ENCODE measurements at places on chromosomes 7 and 10. TPM values are rescaled to one million over a fixed set of nuclear protein-coding genes. Genes with fewer than 3 reads are reported as not detected.

CLDN3 gene
- total RNA-seq = not detected

NMT2 gene
- total RNA-seq = 25.6 TPM

TMEM184A gene
- total RNA-seq = 0.44 TPM

ACSM6 gene
- not detected for total RNA-seq

INHBA gene
- 186 TPM for total RNA-seq

SP8 gene
- total RNA-seq = not detected

LIPM gene
- not detected for total RNA-seq

DGKB gene
- total RNA-seq = not detected

CHST3 gene
- total RNA-seq = 26.8 TPM

SRGN gene
- total RNA-seq = 29.1 TPM

FBXW4 gene
- total RNA-seq = 42.4 TPM

KLLN gene
- 0.66 TPM for total RNA-seq

All from placental pericyte (primary cell).